ENCODE measurements at places on chromosomes 13 and 19.

GRCh38 chr13:46810440-46810839 lies 13.5 kb upstream of the ESD start:
- DNase-seq, result no peak

GRCh38 chr13:32234914-32235313 lies 80.2 kb downstream of the ZAR1L start:
- no peak for DNase-seq

DNA sequence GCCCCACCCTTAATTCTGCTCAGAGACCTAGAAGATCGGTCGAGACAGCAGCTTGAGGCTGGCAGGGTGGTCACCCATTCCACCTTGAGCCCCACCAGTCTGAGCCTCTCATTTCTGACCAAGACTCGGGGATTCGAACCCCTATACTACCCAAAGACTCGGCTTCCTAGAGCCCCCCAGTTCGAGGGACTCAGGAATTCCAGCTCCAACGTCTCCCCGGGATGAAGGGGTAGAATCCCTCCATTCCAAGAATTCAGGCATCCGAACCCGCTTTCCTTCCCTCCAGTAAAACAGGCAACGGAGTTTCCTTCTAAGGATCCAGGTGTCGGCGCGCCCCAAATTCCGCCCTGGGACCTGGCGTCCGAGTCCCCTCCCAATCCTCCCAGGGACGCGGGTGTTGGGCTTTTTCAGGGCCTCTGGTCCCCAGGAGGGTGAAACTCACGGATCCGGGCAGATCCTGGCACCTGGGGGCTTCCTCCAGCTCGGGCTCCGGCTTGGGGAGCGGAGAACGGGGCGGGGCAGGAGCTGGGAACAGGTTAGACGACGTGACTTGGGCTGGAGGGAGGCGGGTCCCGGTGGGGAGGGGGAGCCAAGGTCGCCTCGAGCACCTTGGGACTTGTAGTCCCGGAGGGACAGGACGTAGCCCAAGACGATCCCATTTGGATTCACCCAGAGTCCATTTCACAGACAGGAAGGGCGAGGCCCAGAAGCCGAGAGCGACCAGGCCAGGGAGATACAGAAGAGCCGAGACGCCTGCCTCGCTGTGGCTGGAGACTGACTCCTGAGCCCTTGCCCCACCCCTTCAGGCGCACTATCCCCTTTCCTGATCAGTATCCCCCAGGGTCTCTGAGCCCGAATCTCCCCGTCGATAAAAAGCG lies at the start of gene PPP1R13L:
TSS of gene PPP1R13L (minus strand) at position 513 of the 878 bp plus-strand sequence. CDS start 6,751 bp downstream, outside the sequence.
- DNase-seq, result peak; percentile 90

GRCh38 chr19:690203-690602 lies 5.0 kb downstream of the PRSS57 start:
- DNase-seq, result no peak

DNA sequence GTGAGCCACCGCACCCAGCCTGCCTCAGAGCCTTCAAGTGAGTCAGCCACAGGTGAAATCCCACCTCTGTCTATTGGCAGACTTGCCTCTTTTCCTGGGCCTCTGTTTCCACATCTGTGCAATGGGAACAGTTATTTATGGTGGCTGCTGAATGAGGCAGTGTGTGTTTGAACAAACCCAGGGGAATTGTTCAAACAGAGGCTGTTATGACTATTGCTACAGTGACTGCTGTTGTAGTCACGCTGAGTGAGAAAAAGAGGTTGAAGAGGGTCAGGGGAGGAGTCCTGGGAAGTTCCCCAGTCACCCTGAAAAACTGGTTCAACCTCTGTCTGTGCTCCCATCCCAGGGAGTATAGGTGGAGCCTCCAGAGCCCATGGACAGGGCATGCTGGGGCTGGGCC lies at the start of gene CEACAM19:
TSS of gene CEACAM19 (plus strand) at position 83 of the 400 bp plus-strand sequence. CDS start 450 bp downstream, outside the sequence.
- DNase-seq, result no peak

GRCh38 chr13:43009506-43009905 lies 13.9 kb upstream of the DNAJC15 start:
- DNase-seq, result no peak

Data from NCI-H748 treated with DMSO at 0.1 percent for 48 hours (cell line).